H9 (cell line): ENCODE measurements at places on chromosomes 16 and 17. TPM values are rescaled to one million over a fixed set of nuclear protein-coding genes. Genes with fewer than 3 reads are reported as not detected.
A peak's percentile ranks its signal among the peaks of the same experiment; 100 is the strongest.

DNA sequence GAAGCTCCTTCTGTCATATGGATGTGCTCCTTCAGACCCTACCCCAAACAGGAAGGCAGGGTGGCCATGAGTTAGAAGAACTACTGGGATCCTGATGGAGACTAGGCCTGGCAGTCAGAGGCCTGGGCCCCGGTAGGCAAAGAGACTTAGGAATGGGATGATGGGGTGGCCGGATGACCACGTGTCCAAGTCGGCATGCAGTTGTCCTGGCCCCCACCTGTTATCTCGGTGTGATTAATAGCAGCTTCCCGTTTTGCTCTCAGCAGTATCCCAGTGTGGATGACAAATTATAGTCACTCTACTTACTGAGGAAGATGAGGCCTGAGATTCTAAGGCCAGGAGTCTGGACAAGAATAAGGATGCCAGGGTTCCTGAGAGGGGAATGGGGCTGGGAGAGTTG, 1.5 kb downstream of the TNFSF12 start:
- no peak for DNase-seq

DNA sequence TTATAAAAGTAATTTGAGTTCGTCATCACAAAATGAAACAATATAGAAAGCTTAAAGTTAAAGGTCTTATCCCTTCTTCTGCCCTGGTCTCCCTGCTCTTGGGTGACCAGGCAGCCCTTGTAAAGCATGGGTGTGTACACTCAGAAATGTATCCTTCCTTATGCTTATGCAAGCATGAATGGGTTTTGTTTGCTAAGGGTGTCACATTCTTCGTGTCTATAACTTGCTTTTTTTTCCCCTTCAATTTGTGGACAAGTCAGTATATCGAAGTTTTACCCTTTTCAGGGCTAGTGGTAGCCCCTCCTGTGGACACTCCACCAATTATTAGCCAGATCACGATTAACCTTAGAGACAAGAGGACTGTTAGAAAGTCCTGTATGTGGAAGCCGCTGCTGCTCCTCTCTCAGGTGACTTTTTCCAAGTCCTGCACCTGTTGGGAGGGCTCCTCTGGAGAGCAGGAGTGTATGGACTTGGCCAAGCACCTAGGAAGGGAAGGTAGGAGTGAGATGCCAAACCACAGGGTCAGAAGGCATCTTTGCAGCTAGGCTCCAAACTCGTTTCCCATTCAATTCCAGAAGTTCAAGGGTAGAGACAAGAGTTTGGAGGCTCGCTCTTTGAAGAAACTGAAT, 50.9 kb downstream of the LDHD start:
- DNase-seq, result no peak

DNA sequence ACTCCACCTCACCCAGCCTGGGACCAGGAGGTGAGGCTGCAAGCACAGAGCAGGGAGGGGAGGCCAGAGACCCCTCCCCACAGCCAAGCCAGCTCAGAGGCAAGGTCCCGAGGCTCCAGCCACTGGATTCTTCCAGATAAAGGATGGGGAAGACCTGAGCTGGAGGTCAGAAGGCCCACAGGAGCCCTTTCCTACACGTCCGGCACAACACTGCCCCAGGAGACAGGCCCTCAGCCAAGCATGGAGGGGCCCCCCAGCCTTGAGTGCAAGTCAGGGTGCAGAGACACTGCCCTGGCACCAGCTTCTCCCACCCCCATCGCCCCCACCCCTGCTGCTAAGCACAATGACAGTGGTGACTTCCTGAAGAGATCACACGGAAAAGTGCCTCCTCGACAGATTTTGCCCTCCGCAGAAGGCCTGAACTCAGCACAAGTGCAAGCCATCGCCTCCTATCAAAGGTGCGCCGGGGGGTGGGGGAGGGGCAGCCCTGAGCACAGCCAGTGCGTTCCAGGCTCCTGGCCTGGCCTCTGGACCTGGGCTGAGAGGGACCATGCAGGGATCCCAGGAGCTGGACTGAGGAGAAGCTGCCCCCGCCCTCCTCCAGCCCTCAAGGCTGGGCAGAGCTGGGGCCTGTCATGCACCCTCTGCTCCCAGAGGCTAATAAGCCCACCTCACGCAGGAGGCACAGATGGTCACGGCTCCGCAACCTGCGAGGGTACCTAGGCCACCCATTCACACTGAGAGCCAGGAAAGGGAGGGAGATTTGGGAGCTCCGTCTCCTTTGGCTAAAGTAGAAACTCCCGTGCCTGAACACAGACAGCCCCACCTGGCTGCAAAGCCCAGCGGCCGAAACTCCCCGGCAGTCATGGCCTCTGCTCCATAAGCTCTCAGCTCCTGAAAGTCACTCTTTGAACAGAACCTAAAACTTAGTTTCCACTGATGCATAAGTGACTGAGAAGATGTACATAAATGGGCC, 2.7 kb downstream of the MAFG start:
- DNase-seq, result peak; percentile 82

- DNase-seq, result no peak
Measured at GRCh38 chr16:79348521-79349306, 251.8 kb downstream of the MAF start.

GRCh38 chr16:12311877-12312276, 335.3 kb downstream of the SNX29 start:
- DNase-seq, result no peak

- DNase-seq, result no peak
Measured at GRCh38 chr17:63071797-63072196, 105.8 kb downstream of the TANC2 start.

DNA sequence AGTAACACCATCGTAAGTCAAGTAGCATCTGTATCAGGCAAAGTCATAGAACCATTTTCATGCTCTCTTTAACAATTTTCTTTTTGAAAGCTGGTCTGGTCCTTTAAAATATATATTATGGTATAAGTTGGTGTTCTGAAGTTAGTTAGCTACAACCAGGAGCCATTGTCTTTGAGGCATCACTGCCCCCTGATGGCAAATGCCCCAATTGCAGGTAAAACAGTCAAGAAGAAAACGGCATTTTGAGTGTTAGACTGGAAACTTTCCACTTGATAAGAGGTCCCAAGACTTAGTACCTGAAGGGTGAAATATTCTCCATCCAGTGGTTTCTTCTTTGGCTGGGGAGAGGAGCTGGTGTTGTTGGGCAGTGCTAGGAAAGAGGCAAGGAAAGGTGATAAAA, 14.1 kb downstream of the TP53 start:
- peak; percentile 66 for DNase-seq

COX4I1 gene
- 506 and 520 TPM in 2 replicates for total RNA-seq

KRTAP2-3 gene
- not detected in 2 replicates for total RNA-seq

MYADML2 gene
- 0.13 and 0.22 TPM in 2 replicates for total RNA-seq

TBC1D28 gene
- 0.24 and 0.61 TPM in 2 replicates for total RNA-seq

GNGT2 gene
- 0.42 and 1.1 TPM in 2 replicates for total RNA-seq
